Adrenal gland (tissue), 19 donors: ENCODE measurements at places on chromosomes 13 and 19. TPM values are rescaled to one million over a fixed set of nuclear protein-coding genes. Genes with fewer than 3 reads are reported as not detected.

GRCh38 chr19:41701401-41702075, 6.9 kb upstream of the CEACAM5 start:
- no peak overlapping the region for H3K4me3 ChIP-seq
- H3K4me1 ChIP-seq, result no peaks in the 10 kb centered on the region
- peak; percentile 7 for DNase-seq
- no peak overlapping the region for H3K27ac ChIP-seq
- no peaks in the 10 kb centered on the region for H3K36me3 ChIP-seq

DNA sequence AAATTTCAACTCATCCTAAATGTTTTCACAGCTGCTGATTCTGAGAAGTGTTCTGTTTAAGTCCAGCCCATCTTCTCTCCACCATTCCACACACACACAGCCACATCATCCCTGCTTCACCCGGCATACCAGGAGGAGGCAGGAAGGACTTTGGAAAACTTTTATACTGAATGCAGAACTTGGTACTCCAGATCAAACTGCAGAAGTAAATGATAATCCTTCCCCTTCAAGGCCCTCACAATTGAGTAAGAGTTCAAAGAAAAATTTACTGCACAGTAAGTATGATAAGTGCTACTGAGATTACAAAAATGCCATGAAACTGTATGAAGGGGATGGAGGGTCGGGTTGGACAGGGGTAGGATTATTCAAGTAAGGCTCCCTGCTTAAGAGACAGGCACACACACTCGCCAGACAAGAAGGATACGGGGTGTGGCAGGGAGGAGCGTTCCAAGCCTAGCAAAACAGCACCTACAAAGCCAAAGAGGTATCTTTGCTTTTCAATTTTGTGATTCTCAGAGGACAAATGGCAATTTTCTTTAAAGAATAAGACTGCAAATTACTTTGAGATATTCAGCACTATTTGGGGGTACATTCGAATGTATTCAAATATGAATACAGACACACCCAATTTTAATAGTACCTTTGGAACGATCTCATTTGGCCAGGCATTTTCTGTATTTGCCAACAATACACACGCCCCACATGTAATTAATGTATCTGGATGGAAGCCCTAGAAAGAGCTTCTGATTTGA, 2.5 kb downstream of the USP12 start:
- no peak overlapping the region for H3K4me3 ChIP-seq
- no peak for DNase-seq
- no peaks in the 10 kb centered on the region for H3K27me3 ChIP-seq
- no peaks in the 10 kb centered on the region for H3K36me3 ChIP-seq
- H3K4me1 ChIP-seq, result peaks cover 31% of the 10 kb centered on the region
- H3K27ac ChIP-seq, result no peak overlapping the region

- no peaks in the 10 kb centered on the region for H3K27me3 ChIP-seq
- H3K4me3 ChIP-seq, result no peak overlapping the region
- peaks cover 68% of the 10 kb centered on the region for H3K4me1 ChIP-seq
- H3K36me3 ChIP-seq, result no peaks in the 10 kb centered on the region
- peak; percentile 56 for DNase-seq
Measured at GRCh38 chr19:2039959-2040646, 10.9 kb downstream of the MKNK2 start.

- DNase-seq, result no peak
- H3K36me3 ChIP-seq, result no peaks in the 10 kb centered on the region
- no peak overlapping the region for H3K27ac ChIP-seq
- H3K27me3 ChIP-seq, result no peaks in the 10 kb centered on the region
- H3K4me1 ChIP-seq, result no peaks in the 10 kb centered on the region
Measured at GRCh38 chr13:60213236-60213744, 49.6 kb upstream of the DIAPH3 start.

DNA sequence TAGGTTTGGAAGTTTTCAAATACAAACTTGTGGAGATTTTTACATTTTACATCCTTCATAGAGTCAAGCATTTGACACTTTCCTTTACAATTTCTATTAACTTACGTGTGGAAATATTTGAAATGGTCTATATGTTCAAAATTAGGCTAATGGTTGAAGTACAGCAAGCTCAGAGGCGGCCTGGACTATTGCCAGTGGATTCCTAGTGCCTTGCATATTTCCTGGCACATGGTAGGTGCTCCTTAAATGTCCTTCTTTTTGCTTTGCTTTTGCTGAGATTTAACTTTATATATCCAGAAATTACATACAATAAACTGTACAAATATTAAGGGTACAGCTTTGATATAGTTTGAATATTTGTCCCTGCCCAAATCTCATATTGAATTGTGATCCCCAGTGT, 93.9 kb downstream of the UBL3 start:
- H3K4me3 ChIP-seq, result no peak overlapping the region
- no peaks in the 10 kb centered on the region for H3K4me1 ChIP-seq
- H3K27ac ChIP-seq, result no peak overlapping the region
- H3K27me3 ChIP-seq, result no peaks in the 10 kb centered on the region
- no peak for DNase-seq

DNA sequence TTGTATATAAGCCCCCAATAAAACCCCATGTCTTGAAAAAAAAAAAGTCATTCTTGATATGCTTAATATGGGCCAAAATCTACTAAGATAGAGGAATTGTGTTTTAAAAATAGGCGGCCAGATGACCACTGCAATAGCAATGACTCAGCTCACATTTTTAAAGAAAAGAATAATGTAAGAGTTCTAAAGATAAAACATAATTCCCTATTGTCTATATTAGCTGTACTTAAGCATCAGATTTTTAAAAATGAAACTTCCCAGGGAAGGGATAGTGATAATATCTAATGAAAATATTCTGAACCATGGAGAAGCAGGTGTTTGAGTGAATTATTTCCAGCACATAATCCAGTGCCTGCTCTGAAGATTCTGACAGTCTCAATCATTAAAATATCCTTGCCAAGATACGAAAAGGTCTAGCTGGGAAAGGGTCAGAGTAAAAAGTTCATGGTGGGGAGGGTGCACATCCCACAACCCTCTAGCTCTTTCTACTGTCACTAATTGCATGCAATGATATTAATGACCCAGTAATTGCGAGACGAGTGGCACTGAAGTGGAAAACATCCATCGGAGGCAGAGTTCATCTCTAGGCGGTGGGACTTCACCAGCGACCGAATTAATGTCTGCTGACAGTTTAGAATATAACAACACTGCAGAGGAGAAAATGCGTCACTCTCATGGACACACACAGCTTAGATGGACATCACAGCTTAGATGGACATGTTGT, 31.6 kb downstream of the EFNB2 start:
- no peaks in the 10 kb centered on the region for H3K4me1 ChIP-seq
- H3K36me3 ChIP-seq, result no peaks in the 10 kb centered on the region
- DNase-seq, result no peak
- no peak overlapping the region for H3K4me3 ChIP-seq
- H3K27ac ChIP-seq, result no peak overlapping the region

DNA sequence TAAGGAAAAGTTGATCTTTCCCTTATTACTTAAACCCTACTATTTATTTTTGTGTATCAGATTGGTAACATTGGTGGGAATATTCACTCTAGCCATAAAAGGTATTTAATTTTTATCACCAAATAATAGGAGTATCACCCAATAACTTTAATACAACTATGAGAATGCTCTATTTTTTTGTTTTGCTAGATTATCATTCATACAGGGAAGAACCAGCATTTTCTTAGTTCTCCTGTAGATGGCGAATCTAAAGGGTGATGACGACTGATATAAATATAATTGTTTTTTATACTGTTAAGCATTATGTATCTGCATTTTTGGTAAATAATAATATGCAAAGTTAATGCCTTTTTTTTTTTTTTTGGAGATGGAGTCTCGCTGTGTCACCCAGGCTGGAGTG, 7.9 kb upstream of the FRY start:
- no peak overlapping the region for H3K27ac ChIP-seq
- no peak overlapping the region for H3K4me3 ChIP-seq
- no peaks in the 10 kb centered on the region for H3K36me3 ChIP-seq
- H3K4me1 ChIP-seq, result no peaks in the 10 kb centered on the region

DNA sequence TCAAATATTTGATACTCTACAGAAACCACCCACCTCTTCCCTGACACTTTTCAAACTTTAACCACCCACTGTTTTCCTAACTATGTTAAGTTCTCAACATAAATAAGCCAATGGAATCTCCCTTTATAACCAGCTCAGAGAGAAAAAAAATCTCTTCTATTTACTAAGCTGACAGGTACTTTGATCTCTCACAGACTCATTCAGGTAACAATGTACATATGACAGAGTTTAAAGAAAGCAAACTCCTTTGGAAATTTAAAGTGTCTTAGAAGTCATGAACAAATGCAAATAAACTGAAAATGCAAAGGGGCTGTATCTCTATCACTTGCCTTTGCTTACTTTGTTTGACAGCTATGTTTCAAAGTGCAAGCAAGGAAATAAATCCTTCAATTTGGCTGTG, 109.3 kb downstream of the KLF12 start:
- H3K27ac ChIP-seq, result no peak overlapping the region
- H3K4me3 ChIP-seq, result no peak overlapping the region
- no peaks in the 10 kb centered on the region for H3K4me1 ChIP-seq

DNA sequence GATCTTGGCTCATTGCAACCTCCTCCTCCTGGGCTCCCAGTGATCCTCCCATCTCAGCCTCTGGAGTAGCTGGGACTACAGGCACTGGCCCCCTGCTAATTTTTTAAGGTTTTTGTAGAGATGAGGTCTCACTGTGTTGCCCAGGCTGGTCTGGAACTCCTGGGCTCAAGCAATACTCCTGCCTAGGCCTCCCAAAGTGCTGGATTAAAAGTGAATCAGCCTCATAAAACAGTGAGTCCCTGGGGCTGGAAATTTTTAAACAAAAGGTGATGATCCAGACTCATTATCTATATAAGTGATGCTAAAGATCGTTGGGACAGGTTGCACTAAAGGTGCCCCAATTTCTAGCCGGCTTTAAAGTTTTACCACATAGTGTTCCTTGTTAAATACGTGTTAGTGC, 112.7 kb downstream of the LMO7 start:
- peaks cover 4% of the 10 kb centered on the region for H3K4me1 ChIP-seq
- DNase-seq, result no peak
- H3K27me3 ChIP-seq, result no peaks in the 10 kb centered on the region

DNA sequence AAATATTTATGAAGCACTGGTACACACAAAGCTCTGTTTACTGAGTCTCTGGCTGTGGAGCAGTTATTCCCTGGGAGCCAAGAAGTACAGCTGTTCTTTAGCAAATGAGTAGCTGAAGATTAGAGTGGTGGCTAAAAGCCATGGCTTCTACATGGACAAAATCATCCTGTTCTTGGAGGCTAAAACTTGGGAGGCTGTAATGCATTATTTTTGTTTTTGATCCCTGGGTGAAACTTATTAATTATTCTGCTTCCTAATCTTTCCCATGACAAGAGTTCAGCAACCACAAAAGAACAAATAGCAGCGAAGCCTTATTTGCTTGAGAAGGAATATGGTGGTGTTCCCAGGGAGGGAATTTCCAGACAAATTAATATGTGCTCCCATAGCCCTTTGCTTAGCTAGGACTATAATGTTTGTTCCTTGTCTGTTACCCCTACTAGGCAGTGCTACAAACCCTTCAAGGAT, 109.5 kb downstream of the DCT start:
- H3K27me3 ChIP-seq, result no peaks in the 10 kb centered on the region
- no peak for DNase-seq
- H3K4me1 ChIP-seq, result no peaks in the 10 kb centered on the region
- H3K27ac ChIP-seq, result no peak overlapping the region
- H3K36me3 ChIP-seq, result no peaks in the 10 kb centered on the region
- H3K4me3 ChIP-seq, result no peak overlapping the region

The ACP7 gene
- not detected for total RNA-seq

The KCNJ14 gene
- 0.77 TPM for total RNA-seq

The HIPK4 gene
- 0.30 TPM for total RNA-seq

The PDCD2L gene
- 15.7 TPM for total RNA-seq

The KLK11 gene
- total RNA-seq, result not detected
